ENCODE measurements at places on chromosomes 1 and 21. TPM values are rescaled to one million over a fixed set of nuclear protein-coding genes. Genes with fewer than 3 reads are reported as not detected.

CYP4X1 gene
- total RNA-seq, result not detected

ADAMTS5 gene
- not detected for total RNA-seq

DCST2 gene
- 0.27 TPM for total RNA-seq

ECM1 gene
- total RNA-seq, result 73.1 TPM

RNU1-4 gene
- total RNA-seq, result 4,441 TPM

SELP gene
- not detected for total RNA-seq

TLCD4 gene
- 0.10 TPM for total RNA-seq

CALML6 gene
- total RNA-seq, result 0.10 TPM

FAM177B gene
- total RNA-seq, result not detected

MYOG gene
- total RNA-seq, result not detected

PER3 gene
- total RNA-seq, result 9.9 TPM

IARS2 gene
- total RNA-seq, result 88.2 TPM

BTBD8 gene
- total RNA-seq, result 1.4 TPM

CYYR1 gene
- total RNA-seq, result 6.1 TPM

KRTAP10-4 gene
- total RNA-seq, result not detected
